Breast epithelium (tissue), 4 donors: ENCODE measurements at places on chromosomes 1 and 21.

- DNase-seq = no peak
- H3K4me3 ChIP-seq = no peak overlapping the region
- H3K4me1 ChIP-seq = no peaks in the 10 kb centered on the region
- H3K36me3 ChIP-seq = no peaks in the 10 kb centered on the region
- no peaks in the 10 kb centered on the region for H3K27me3 ChIP-seq
These were observed 14.0 kb upstream of the PABPC4 start for GRCh38 chr1:39590546-39590945.

DNA sequence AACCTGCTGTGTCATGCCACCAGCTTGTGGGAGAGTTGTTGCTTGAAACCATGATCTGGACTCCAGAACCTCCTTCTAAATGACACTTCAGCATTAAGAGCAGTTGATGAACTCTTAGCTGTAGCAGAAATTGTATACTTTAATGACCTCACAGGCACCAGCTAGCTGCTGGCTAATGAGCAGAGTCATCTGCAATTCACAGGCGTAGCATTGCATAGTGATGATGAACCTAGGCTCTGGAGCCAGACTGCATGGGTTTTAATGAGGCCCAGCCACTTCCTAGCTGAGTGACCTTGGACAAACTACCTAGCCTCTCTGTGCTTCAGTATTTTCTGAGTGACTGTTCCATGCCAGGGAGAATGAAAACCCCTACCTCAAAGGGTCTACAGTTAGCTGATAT, 407.1 kb downstream of the LMO4 start:
- H3K27me3 ChIP-seq = no peaks in the 10 kb centered on the region
- H3K4me1 ChIP-seq = no peaks in the 10 kb centered on the region
- H3K27ac ChIP-seq = no peak overlapping the region
- no peak for DNase-seq
- H3K4me3 ChIP-seq = no peak overlapping the region

- H3K4me1 ChIP-seq = peaks cover 12% of the 10 kb centered on the region
- no peaks in the 10 kb centered on the region for H3K36me3 ChIP-seq
- peak overlapping the region; percentile 56 for H3K4me3 ChIP-seq
These were observed 6.1 kb downstream of the RNF223 start for GRCh38 chr1:1067860-1068516.

DNA sequence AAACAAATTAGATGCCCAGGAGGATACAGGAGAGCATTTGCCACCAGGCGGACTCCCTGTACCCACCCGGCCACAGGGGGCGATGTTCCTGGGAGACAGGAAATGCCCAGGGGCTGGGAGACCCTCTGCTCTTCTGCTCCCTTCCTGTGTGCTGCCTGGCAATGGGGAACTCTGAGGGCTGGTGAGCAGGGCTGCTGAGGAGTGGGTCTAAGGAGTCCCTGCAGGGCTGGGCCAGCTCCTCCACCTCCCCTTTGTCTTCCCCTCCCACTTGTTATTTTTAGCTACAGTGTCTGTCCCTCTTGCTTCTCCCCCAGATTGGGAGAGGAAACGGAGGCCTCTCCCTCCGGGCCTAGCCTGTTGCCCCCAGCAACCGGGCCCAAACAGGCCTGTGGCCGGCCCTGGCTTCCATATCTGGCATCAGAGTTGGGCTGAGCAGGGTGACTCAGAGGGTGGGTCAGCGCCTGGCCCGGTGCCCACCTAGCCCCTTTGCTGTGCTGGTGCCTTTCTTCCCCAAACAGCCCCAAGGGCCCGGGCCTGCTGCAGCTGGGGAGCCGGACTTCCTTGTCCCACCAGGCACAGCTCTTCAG, 11.6 kb downstream of the LMNA start:
- peak; percentile 87 for DNase-seq
- H3K4me1 ChIP-seq = peaks cover 51% of the 10 kb centered on the region
- H3K36me3 ChIP-seq = no peaks in the 10 kb centered on the region
- H3K4me3 ChIP-seq = peak overlapping the region; percentile 53
- H3K27ac ChIP-seq = peak overlapping the region; percentile 98
